Mesenchymal stem cell (in vitro differentiated cells and primary cell): ENCODE measurements at places on chromosomes 2 and 18.

GRCh38 chr2:180474716-180475115 lies 467.6 kb upstream of the CWC22 start:
- DNase-seq = no peak

- no peak for DNase-seq
These were observed 857.6 kb upstream of the ID2 start for GRCh38 chr2:7824211-7824610.

- no peak for DNase-seq
These were observed 37.5 kb downstream of the SLC4A3 start for GRCh38 chr2:219664944-219665343.

- DNase-seq = no peak
These were observed 37.5 kb downstream of the FMNL2 start for GRCh38 chr2:152372438-152372984.

DNA sequence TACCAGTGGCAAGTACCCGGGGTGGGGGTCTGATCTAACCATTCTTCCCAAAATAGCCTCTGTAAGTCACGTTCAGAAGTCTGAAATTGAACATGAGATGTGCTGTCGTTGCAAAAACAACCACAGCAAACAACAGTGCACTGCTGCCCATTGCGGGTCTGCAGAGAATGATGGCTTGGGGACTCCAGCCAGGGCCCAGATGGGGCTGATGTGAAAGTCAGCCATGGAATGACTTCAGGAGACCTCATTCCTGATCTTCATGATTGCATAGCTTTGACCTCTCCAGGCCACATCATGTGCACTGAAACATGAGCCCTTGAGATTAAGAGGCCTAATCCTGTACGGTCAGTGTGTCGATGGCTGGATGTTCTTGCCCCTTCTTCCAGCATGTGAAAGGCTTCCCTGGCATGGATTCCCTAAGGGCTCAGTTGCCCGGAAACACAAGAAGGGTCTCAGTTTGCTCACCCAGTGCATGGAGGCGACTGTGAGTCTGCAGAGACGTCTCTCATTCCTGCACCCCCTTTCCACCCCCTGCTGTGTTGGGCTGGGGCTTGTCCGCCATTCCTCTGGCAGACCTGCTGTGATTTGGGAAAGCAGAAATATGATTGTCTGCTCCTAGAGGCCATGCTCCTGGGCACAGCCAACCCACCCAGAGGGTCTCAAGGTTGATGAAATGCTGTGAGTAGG lies 191.6 kb downstream of the SEPTIN10 start:
- DNase-seq = no peak

GRCh38 chr2:226334981-226335720 lies 464.5 kb downstream of the IRS1 start:
- DNase-seq = peak; percentile 90

DNA sequence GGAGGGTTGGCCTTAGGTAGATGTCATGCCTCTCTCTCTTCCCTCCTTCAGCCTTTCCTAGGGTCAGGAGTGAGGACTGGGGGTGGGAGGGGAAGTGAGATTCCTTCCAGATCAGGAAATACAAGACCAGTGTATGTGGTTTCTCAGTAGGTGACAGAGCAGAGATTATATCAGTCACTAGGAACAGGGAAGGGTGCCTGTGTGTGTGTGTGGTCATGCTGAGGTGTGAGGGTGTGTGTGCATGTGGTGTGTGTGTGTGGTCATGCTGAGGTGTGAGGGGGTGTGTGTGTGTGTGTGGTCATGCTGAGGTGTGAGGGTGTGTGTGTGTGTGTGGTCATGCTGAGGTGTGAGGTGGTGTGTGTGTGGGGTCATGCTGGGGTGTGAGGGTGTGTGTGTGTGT lies 259.8 kb downstream of the LOXHD1 start:
- no peak for DNase-seq

GRCh38 chr2:175167076-175167791 lies 769 bp downstream of the ATF2 start:
- peak; percentile 65 for DNase-seq

- DNase-seq = no peak
These were observed 1.0 kb upstream of the B3GNT7 start for GRCh38 chr2:231394211-231395141.

DNA sequence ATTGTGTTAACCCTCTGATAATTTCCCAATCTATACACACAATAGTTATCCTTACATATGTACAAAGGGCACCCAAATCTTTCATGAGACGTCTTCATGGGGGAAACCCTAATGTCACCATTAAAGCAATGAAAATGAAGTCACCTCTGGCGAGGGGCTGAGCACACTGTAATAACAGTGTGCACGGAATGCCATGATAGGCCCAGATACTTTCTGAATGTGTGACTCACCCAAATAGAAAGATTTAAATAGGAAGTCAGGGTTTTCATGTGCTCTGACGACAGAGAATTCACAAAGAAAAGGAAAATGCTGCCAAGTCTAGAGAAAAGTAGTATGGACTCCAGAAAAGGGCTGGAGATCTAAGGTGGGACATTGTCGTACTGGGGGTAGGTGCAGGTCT lies 128.3 kb downstream of the SATB2 start:
- DNase-seq = no peak

GRCh38 chr2:11578986-11579774 lies 45.3 kb downstream of the GREB1 start:
- DNase-seq = no peak

DNA sequence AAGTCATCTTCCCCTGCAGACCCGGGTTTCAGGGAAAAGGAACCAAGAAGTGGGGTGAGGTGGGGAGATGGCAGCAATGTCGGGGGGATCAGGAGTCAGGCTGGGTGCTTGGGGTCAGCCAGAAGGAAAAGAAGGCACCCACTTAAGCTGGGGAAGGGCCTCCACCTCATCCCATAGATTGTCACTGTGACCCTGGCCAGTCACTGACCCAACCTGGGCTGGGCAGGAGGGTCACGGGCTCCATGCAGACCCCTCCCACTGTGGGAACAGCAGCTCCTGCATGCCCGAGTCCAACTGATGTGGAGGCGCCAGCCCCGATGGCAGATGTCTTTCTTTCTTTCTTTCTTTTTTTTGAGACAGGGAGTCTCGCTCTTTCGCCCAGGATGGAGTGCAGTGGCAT lies 53.6 kb upstream of the HAAO start:
- no peak for DNase-seq

- DNase-seq = no peak
These were observed 555.2 kb upstream of the FANCL start for GRCh38 chr2:58796239-58796910.

DNA sequence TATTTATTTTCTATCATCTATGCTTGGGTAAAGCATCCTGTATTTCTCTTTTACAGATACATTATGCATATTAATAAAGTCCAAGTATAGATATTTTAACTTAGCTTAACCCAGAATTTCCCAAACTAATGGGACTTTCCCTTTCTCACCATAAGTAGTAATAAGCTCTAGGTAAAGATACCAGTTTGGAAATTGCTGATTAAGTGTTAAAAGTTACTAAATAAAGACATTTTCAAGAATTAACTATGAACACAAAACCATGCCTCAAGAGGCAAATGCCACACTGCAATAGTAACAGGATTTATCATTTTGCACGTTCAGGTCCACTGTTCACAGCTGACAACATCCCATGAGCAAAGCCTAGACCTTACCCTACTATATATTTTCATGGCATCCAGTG lies 934.7 kb upstream of the FSHR start:
- no peak for DNase-seq

- DNase-seq = no peak
These were observed 128.9 kb upstream of the CELF4 start for GRCh38 chr18:37694516-37694915.

GRCh38 chr2:88857951-88858411 lies 166.5 kb downstream of the RPIA start:
- DNase-seq = no peak

DNA sequence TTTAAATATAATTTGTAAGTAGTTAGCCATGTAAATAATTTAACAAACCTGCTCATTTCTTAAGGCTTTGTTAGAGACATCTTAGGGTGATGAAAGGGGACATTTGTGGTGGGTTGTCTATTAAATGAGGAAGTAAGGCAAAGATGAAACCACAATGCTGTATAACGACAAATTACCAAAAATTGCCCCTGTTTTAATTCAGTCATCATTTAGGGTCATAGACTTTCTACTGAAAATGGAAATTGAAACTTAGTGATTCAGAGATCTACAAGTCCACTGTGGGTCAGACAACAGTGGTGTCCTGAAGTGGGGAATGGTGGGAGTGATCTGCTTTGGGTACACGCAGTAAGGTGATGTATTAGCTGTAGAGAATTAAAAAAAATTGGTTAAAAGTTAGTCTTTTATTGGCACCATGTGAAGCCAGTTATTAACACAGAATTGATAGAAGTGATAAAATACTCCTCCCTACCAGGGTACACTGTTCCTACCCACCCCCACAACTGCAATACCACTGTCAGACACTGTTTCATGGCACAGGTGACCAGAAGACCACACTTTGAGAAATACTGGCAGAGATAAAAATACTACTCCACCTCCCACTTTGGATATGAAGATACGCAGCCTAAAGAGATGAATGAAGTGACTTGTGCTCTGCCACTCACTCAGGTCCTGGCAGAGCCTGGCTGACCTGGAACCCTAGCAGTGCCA lies 13.4 kb downstream of the CERS6 start:
- no peak for DNase-seq

DNA sequence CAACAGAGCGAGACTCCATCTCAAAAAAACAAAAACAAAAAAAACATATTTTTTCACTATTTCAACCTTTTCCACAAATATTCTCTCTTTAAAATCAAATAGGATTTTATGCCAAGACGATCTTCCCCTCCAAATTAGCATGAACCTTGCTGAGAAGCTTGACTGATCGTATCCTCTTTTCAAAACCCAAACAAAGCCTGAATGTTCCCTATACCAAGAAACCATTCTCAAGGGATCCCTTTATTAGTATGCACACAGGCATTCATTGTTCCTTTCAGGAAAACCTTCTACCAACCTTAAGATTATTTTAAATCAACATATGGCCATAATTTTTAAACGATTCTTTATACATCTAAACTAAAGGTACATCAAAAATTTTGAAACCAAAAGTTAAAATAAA lies 6.3 kb downstream of the SPIRE1 start:
- DNase-seq = no peak

GRCh38 chr2:204881655-204882054 lies 336.4 kb downstream of the PARD3B start:
- DNase-seq = no peak

DNA sequence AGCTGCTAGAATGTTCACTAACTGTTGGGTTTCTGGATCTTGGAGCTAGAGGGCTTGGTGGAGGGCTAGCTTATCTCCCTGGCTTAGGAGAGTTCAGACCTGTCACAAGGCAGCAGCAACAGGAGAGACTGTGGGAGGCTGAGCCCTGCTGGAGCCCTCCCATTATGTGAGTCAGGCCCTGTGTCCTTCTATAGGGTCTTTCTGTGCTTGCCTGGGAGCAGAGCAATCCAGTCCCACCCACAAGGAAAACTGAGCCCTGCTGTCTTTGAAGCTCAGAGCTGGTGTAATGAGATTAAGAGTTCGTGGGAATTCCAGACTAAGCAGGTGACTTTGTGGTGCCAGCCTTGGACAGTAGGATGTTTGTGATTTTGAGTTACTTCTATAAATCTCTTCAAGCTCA lies 249.0 kb downstream of the TTC32 start:
- no peak for DNase-seq

DNA sequence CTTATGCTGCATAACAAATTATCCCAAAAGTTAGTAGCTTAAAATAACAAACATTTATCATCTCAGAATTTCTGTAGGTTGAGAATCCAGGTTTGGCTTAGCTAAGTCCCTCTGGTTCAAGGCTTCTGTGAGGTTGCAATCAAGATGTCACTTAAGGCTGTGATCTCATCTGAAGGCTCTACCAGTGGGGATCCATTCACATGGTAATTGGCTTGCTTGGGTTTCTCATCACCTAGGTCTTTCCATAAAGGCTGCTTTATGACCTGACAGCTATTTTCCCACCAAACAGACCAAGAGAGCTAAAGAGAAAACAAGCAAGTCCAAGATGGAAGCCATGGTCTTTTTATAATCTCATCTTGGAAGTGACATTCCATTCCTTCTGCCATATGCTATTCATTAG lies 137.3 kb downstream of the DTNA start:
- no peak for DNase-seq
